ENCODE measurements at places on chromosomes 2 and 18.

- no peak for DNase-seq
These were observed 129.4 kb upstream of the CXCR4 start for GRCh38 chr2:136247204-136247950.

- DNase-seq, result no peak
These were observed 76.6 kb upstream of the DDX18 start for GRCh38 chr2:117737846-117738245.

- no peak for DNase-seq
These were observed 4.4 kb upstream of the ATP8B1 start for GRCh38 chr18:57807336-57808117.

GRCh38 chr2:229815858-229816257 lies 101.5 kb upstream of the DNER start:
- DNase-seq, result no peak

DNA sequence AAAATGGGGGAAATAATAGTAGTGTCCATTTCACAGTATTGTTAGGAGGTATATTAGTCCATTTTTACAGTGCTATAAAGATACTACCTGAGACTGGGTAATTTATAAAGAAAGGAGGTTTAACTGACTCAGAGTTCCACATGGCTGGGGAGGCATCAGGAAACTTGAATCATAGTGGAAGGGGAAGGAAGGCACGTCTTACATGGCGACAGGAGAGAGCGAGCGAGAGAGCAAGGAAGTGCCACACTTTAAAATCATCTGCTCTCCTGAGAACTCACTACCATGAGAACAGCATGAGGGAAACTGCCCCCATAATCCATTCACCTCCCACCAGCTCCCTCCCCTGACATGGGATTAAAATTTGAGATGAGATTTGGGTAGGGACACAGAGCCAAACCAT lies 23.4 kb downstream of the MGAT5 start:
- DNase-seq, result no peak

Data from stimulated activated CD4-positive, alpha-beta T cell treated with anti-CD3 and anti-CD28 coated beads, Interleukin-15, amount 100 ng/mL, for 1 hour (primary cell).